ENCODE measurements at places on chromosomes 11 and 22.

DNA sequence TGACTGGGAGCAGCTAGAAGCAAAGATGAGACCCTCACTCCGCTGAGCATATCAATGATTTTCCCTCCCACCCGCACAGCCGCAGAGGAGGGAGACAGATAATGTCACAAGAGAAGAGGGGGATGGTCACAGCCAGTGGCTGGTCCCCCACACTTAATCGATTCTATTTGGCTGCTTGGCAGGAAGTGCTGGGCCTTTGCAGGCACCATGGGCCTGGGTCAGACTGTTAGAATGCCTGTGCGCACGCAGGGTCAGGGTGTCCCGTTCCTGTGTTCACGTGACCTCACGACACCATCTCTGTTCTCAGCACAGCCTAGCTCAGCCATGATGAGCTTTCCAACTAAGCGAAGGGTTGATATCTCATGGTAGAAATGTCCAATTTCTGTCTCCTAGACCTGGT lies 107.0 kb downstream of the MYO18B start:
- DNase-seq = no peak

DNA sequence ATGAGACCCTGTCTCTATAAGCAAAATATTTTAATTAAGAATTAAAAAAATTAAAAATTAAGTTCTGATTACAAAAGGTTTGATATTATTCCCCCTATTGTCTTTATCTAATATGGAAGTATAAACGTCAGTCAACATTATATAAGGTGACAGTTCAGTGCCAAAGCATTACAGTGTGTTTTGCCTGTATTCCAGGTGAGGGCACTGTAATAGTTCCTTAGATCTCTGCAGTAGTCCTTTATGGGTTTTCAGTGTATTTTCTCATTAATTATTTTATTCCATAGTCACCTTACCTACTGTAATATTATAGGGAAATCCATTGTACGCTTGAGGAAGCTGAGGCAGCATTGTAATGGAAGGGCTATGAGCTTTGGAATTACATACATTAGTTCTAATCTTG lies 33.0 kb downstream of the FAR1 start:
- DNase-seq = no peak

GRCh38 chr11:120271672-120272071 lies 31.7 kb downstream of the POU2F3 start:
- no peak for DNase-seq

- DNase-seq = no peak
Observed at GRCh38 chr22:27991586-27992293, 72.7 kb upstream of the PITPNB start.

DNA sequence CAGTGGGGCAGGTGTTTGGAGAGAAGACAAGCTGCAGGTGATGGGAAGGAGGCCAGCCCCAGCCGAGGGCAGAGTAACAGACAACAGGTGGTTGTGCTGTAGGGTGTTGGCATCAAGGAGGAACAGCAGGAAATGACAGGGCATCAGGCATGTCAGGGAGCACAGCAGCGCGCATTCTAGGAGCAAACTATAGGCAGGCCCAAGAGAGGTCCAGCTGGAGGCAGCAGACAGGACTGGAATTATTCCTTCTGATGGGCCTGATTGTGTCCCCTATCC lies 13.6 kb downstream of the ADM start:
- DNase-seq = no peak

DNA sequence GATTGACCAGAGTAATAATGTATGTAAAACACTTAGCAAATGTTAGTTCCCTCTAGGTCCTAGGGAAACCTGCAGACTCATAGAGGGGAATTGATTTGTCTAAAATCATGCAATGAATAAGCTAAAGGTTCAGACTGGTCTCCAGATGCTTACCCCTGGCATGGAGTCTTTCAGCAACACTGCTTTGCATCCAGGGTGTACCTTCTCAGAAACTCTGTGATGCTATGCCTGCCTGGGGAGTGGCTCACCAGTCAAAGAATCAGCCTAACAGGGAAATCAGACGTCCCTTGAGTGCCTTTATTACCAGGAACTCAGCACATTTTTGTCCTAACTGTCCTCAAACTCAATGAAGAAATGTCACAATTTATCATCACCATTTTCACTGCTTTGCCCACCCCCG lies 5.9 kb upstream of the UVRAG start:
- DNase-seq = no peak

DNA sequence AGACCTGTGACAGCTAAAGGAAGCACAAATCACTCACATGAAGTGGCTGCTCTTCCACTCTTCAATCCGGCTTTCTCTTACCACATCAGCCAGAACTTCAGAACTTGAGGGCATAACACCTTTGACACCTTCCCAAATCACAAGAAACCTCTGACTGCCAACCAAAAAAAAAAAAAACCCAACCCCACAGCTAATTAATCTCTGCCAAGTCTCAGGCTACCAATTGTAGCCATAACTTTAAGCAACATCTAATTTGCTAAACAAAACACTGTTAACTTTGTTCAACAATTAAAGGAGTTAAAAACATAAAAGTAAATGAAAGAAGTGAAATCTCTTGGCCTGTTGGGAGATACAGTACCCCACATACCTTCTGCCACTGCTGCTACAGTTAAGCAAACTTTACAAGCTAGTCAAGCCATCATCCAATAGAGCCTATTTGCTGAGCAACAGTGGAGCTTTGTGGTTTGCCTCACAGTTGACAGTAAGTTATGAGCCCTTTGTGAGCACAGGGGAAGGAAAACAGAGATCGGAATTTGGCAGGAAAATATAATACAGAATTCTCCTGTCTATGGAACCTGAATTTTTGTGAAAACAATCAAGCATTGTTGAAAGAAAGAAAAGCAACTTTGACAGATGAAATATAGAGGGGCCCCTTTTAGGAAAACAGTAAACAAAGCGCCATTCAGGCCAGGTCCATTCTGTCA lies at the start of gene SOX6:
SOX6 (minus strand) TSS at position 490 of the 704 bp plus-strand sequence. CDS start 15,298 bp downstream, outside the sequence.
- no peak for DNase-seq

GRCh38 chr22:30023099-30023660 lies 57.1 kb upstream of the HORMAD2 start:
- DNase-seq = peak; percentile 54

DNA sequence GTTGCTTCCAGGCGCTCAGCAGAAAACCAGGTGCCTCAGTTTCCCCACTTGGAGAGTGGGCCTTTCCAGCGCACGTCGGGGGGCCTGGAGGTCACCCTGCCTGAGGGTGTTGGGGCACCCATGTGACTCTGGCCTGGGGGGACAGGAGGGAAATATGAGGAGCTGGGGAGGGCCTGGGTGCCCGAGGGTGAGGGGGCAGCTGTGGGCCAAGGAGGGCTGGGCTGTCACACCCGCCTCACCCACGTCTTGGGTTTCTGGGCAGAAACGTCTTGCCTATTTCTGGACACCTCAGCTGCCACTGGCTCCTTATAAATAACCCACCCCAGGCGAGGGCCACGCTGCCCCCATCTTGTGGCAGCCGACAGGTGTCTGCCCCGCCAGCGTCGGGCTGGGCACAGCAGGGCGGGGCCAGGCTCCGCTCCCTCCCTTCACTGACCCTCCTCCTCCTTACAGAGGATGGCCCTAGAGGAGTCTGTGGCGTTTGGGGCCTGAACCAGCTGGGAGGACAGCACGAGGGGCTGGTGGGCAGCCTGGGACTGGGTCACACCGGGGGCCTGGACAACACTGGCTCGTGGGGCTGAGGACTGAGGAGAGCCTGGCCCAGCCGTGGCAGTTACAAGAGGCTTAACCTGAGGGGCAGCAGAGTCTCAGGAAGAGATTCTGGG lies 1.5 kb downstream of the TNNT3 start:
- DNase-seq = no peak
